ENCODE measurements at places on chromosomes 2 and 18.
A peak's percentile ranks its signal among the peaks of the same experiment; 100 is the strongest.

- peak; percentile 21 for DNase-seq
Observed at GRCh38 chr2:171247741-171248662, 87.3 kb upstream of the TLK1 start.

- DNase-seq, result no peak
Observed at GRCh38 chr2:203062126-203062525, 47.5 kb downstream of the NBEAL1 start.

DNA sequence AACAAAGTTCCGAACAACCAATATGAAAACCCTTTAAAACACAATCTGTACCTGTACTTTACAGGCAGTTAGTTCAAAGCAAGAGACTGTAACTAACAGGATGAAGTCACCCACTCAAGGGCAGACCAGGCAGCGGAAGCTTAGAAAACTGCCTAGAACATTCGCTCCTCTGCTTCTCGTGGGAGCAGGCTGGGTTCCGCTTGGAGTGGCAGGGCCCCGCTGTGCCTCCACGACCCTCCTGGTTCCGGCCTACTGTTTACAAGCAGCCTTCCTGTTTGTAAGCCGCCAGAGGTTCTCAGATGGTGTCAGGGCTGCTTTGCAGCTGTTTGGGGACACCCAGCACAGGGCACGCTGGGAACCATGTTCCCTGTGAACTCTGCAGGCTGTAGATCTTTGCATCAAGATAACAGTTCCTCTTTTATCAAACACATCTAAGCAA, 31.3 kb downstream of the CIB4 start:
- DNase-seq, result peak; percentile 68

- no peak for DNase-seq
Observed at GRCh38 chr2:160632084-160632975, 138.7 kb upstream of the RBMS1 start.

DNA sequence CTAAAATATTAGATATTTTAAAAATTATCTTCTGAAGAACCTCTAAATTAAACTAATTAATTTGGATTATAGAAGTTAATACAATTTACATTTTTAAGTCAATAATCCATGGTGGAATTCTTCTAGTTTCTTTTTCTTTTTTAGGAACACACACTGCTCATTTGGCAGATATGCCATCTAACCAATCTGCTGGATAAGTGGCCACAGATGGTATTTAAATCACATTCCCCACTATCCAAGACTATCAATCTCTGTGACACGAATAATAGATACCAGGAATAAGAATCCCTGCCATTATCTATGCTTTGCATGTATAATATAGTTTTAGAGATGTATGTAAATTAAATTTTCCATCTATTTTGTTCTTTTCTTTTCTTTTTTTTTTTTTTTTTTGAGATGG, 58.5 kb downstream of the CABYR start:
- no peak for DNase-seq

DNA sequence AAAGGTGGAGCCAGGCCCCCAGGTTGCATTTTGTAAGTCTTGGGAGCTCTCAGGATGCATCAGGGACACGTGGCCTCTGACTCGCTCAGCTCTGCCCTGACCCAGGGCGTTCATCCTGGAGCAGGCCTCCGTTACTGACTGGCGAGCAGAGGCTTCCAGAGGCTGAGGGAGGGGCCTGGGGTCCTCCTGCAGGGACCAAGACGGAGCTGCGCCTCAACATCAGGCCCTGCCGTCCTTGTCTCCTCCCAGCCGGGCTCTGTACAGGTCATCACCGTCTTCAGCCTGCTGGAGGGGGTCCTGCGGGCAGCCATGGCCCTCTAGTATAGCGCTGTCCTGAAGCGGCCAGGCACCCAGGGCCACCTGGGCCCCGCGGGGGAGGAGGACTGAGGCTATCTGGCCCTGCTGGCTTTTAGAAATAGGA, 10.2 kb upstream of the ALPP start:
- DNase-seq, result no peak

- no peak for DNase-seq
Observed at GRCh38 chr2:234879671-234880455, 72.0 kb upstream of the SH3BP4 start.

GRCh38 chr2:177543007-177543760, 150.6 kb downstream of the AGPS start:
- DNase-seq, result no peak

- DNase-seq, result no peak
Observed at GRCh38 chr18:34818064-34818463, 108.0 kb downstream of the DTNA start.

DNA sequence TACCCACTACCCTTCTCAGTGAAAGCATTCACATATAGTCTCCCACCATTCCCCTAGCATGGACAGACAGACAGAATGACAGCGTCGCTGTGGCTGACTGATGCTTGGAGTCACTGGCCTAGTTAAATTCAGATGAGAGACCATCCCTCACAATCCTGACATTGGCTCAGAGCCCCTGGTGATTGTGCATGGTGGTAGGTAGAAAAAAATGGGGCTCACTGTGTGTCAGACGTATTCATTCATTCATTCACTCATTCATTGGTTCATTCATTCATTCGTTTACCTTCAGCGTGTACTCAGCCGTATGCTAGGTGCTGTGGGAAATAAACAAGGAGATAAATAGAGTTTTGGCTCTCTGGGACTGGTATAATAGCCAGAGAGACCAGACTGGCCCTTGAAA, 94.8 kb upstream of the STPG4 start:
- DNase-seq, result no peak

DNA sequence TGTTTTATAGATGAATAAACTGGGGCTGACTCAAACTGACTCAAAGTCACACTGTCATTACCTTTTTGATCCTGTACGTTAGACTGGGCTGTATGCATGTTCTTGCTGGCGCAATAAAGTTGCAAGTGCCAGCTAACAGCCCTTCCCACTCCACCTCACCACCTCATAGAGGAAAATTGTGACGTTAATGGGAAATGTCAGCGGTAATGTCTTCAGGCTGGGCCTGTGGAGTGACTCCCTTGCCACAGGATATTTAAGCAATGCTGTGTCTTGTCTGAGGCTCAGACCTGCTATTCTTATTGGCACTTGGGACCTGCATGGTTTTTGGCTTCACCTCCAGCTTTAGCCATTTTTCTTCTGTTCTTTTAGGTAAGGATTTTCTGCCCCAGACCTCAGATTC, 25.2 kb upstream of the CASP10 start:
- DNase-seq, result no peak

- no peak for DNase-seq
Observed at GRCh38 chr2:241227594-241227993, 39.1 kb downstream of the ANO7 start.

DNA sequence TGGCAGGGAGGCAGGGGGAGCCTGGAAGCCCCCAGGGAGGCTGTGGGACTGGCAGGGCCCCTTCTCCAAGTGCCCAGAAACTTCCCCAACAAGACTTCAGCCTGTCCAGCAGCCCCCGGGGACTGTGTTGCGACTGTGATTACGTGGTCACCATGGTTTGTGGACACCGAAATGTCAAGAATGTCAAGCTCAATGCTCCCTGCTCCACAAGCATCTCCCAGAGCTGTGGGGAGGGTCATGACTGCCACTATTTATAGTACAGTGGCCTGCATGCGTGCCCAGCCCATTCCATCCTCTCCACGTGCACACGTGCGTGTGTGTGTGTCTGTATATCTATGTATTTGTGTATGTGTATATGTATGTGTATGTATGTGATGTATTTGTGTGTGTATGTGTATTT, 93.8 kb upstream of the MBOAT2 start:
- no peak for DNase-seq

- DNase-seq, result no peak
Observed at GRCh38 chr2:164514491-164514890, 106.8 kb downstream of the GRB14 start.

DNA sequence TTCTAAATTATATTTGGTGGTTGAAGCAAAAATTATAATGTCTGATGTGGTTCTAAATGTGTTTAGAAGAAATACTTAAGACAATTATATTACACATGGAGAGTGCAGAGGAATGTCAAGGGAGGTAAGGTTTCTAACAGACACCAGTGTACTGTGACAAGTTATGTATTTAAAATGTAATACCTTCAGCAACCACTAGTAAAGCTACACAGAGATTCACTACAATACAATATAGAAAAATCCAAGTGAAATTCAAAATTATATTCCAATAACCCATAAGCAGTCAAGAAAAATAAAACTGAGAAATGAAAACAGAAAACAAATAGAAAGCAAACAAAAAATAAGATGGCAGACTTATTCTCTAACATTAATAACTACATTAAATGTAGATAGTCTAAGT, 249.5 kb upstream of the KLHL14 start:
- DNase-seq, result no peak

GRCh38 chr2:73072129-73072395, 550 bp upstream of the SFXN5 start:
- DNase-seq, result no peak
